ENCODE measurements at places on chromosomes 1 and 21.

GRCh38 chr1:65310078-65310587 is 790 bp downstream of the DNAJC6 start:
- DNase-seq = no peak

DNA sequence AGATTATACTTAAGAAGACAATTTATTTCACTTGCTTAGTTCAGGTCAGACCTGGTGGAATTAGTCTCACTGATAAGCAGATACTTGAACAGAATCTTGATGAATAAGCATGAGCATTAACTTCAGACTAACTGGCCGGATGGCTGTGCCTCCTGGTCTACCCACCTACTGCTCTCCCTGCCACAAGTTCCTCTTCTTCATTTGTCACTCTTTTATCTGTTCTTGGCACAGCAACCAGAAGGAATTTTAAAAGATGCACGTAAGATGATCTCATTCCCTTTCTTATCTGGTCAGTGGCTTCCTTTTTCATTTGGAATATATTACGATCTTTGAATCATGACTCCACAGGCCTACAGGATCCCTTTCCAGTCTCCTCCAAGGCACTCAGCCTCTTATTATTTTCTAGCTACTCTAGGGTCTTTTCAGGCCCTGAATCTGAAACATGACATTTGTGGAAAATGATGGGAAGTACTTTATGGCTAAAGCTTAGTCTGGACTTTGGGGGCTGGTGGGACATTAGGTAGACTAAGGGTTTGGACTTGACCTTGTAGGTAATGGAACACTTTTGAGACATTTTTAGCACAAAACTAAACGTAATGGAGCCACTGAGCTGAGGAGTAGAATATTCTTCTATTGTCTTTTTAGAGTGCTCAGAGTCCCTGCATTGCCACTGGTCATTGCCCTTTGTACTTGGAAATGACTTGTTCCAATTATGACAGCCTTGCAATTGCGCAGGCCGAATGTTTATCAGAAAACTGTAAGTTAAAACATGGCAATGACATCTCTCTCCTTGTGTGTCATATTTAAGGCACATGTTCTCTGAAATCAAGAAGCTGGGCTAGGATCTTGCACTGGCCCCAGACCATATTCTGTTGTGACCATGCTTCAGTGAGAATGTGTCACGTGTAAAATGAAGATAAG is 16.0 kb downstream of the ST6GALNAC3 start:
- DNase-seq = no peak

DNA sequence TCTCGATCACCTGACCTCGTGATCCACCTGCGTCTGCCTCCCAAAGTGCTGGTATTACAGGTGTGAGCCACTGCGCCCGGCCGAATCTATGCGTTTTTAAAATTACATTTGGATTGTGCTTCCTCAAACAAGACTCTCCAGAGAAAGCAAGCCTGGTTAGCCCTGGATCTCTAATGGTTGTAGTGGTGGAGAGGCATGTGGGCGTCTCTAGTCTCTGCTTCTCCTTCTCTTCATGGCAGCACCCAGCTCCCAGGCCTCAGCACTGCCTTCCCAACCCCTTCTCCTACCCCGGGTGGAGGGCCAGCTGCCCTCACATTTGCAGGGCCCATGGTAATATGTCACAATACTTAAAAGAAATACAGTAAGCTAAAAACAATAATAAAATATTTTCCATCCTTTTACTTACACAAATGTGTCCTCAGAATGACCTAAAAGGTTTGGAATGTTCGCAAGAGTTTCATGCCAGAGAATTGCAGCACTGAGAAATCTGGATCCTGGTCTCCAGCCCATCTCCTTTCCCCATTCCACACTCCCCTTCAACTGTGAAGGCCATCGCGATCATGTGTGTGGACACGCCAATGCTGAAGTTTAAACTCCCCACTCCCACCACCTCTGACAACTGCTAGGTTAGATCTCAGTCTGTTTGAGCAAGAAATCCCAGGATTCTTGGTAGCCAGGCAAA is 7.0 kb downstream of the OR14I1 start:
- DNase-seq = no peak

DNA sequence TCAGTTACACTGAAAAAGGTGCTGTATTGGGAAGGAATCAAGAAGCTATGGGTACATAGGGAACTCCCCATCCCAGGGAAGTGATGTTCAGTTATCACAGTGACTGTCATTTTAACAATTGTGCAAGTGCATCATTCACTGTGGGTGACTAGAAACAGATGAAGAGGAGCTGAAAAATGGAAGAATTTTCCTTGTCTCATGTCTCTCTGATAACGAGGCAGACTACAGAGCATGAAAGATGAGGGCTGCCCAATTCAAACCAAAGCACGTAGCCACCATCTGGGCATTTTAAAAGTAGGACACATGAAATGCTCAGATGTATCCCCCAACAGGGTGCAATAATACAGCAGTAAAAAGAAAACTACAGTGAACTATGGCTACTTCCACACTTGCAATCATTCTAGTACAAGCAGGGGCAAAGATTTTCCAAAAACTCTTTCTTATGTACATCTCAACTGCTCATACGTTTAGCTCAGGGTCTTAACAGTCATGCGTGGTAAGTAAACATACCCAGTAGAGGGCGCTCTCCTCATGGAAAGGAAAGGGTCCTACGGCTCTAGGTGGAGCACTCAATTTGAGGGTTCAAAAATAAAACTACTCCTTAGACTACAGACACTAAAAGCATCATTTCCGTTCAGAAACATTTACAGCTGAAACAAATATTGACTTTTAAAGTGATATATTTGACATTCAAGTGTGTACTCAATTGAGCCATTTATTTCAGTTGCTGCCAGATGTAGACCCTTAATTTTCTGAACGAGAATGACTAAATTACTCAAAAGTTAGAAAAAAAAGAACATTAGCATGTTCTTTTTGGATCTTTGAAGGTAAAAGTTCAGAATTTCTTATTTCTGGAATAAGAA is 143.2 kb downstream of the KCTD3 start:
- DNase-seq = no peak

DNA sequence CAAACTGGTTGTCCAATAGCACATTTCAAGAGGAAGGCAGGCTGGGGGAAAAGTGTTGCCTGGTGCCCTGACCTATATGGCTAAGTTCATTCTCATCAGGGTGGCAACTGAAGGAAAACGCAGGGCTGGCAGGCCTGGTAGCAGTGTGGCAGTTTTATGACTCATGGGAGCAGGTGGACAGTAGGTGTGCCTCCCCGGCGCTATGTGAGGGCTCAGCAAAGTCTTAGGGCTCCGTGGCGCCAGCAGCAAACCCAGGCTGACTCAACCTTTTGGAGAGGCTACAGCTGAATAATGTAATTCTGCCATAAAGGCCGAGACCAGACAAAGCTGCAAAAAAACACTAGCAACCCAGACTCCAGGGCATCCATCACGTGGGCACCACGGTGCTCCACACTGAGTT is 23.6 kb downstream of the GADD45A start:
- DNase-seq = no peak

DNA sequence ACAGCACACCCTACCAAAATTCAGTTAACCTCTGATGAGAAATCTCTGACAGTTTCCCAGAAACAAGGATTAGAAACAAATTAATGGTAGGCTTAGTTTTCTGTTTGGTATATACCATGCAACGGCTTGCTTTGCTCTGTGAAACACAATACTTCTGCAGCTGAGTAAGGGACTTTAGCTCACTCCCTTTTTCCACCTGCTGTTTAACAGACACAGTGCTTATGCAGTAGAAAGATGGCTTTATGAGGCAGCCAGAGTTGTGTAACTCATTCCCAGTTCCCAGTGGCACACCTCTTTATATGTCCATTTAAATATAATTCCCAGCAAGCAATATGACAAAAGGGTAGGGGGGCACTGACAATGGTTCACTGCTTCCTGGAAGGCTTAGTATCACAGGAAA is 124.0 kb downstream of the PIGK start:
- no peak for DNase-seq
